ENCODE measurements at places on chromosomes 11 and 22. TPM values are rescaled to one million over a fixed set of nuclear protein-coding genes. Genes with fewer than 3 reads are reported as not detected.

Gene DGAT2
- 2.8 TPM for total RNA-seq

Gene CARD18
- total RNA-seq: not detected

Gene CCDC81
- total RNA-seq: 2.8 TPM

Gene SYT12
- total RNA-seq: 0.31 TPM

Gene GNAZ
- 175 TPM for total RNA-seq

Gene ACR
- total RNA-seq: not detected

Gene SPTBN2
- 182 TPM for total RNA-seq

Gene PAMR1
- total RNA-seq: 0.94 TPM

Gene GALNT18
- 22.8 TPM for total RNA-seq

Gene CREB3L1
- total RNA-seq: 1.3 TPM

Gene NCF4
- not detected for total RNA-seq

Gene WNT11
- total RNA-seq: 6.6 TPM

Gene HORMAD2
- not detected for total RNA-seq

Gene LMO1
- 3.1 TPM for total RNA-seq

Gene UBASH3B
- 25.7 TPM for total RNA-seq

Gene TRIM44
- 31.6 TPM for total RNA-seq

Gene DBX1
- total RNA-seq: not detected

Gene MS4A15
- total RNA-seq: not detected

Gene INPPL1
- total RNA-seq: 18.8 TPM

Gene PANX3
- not detected for total RNA-seq

Gene GNG3
- total RNA-seq: 28.8 TPM

Gene PIWIL4
- 13.8 TPM for total RNA-seq

Gene ANO1
- total RNA-seq: not detected

Gene PDGFB
- 1.6 TPM for total RNA-seq

Gene DEUP1
- total RNA-seq: 0.31 TPM

Gene KRTAP5-1
- not detected for total RNA-seq

Gene JHY
- 16.0 TPM for total RNA-seq

Gene VSIG10L2
- total RNA-seq: not detected

Gene OAF
- total RNA-seq: 1.9 TPM

Gene TRIM48
- not detected for total RNA-seq

Gene CAPN1
- 65.7 TPM for total RNA-seq

Gene SMIM35
- not detected for total RNA-seq

Gene MUC6
- not detected for total RNA-seq

Gene CNIH2
- total RNA-seq: 79.2 TPM

Gene MUC2
- not detected for total RNA-seq

Gene MISFA
- 1.3 TPM for total RNA-seq

Gene KRTAP5-8
- total RNA-seq: not detected

Gene OR5M10
- total RNA-seq: not detected

Gene TMEM134
- 19.7 TPM for total RNA-seq

Gene AIFM3
- 4.7 TPM for total RNA-seq

Gene BAIAP2L2
- total RNA-seq: 0.31 TPM

Data from parietal lobe (tissue), 2 donors.